Fibroblast of skin of scalp (primary cell): ENCODE measurements at places on chromosomes 12 and 14.

DNA sequence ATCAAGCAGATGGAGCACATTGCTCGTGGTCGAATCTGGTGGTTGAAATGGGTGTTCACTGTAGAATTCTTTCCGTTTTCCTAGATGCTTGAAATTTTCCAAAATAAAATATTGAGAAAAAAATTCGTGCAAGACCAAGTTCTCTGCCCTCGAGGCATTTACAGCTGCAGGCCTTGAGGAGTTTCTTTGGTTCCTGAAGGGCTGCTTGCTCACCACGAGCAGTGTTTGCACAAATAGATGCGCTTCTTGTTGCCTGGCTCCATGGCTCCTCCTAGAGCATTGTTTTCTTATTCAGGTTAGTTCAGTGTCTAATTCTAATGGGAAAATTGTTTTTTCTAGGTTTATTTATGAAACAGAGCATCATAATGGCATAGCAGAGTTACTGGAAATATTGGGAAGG is 74.5 kb upstream of the DYNC1H1 start:
- DNase-seq: no peak

DNA sequence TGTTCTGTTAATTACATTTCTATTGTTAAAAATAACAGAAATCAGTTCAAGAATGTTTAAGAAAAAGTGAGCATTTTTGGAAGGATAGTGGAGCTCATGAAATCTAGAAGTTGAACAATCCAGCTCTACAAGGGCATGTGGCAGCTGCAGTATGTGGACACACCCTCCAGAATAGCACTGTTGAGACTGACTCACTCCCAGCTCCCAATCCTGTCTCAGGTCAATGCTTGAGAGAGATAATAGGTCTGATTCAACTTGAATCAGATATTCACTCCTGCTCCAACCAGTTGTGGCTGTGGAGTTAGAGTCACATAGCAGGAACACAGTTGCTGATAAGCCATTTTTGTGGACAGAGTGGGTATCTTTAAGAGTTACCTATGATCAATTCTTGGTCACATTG is 113.0 kb upstream of the NTF3 start:
- DNase-seq: peak; percentile 66

- DNase-seq: no peak
Observed at GRCh38 chr14:61780125-61780524, 17.9 kb downstream of the SNAPC1 start.

DNA sequence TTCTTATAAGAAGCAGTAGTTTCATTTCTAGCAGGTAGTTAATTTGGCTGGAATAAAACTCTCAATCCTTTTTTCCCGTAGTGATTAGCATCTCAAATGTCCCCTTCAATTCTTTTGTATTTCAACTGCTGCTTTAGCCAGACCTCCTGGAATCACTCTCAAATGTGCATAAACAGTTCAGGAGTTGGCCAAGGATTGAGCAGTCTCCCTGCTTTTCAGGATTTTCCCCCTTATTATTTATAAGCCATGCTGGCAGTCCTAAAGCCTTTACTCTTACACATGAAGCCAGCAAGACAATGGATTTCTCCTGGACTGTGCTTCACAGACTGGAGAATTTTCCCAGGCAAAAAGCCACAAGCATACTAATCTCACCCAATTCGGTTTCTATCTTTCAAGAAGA is 950.1 kb downstream of the VRK1 start:
- no peak for DNase-seq

DNA sequence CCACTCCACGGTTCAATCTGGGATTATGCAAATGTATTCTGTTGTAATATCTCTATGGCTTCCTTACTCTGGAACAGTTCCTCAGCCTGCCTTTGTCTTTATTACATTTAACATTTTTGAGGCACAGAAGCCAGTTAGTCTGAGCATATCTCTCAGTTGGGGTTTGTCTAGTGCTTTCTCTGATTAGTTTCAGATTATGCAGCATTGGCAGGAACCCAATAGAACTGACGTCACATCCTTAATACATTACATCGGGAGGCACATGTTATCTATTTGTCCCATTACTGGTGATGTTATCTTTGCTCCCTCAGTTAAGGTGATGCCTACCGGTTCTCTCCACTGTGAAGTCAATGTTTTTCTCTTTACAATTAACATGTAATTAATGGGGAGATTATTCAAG is 62.4 kb downstream of the PPM1A start:
- DNase-seq: peak; percentile 60

DNA sequence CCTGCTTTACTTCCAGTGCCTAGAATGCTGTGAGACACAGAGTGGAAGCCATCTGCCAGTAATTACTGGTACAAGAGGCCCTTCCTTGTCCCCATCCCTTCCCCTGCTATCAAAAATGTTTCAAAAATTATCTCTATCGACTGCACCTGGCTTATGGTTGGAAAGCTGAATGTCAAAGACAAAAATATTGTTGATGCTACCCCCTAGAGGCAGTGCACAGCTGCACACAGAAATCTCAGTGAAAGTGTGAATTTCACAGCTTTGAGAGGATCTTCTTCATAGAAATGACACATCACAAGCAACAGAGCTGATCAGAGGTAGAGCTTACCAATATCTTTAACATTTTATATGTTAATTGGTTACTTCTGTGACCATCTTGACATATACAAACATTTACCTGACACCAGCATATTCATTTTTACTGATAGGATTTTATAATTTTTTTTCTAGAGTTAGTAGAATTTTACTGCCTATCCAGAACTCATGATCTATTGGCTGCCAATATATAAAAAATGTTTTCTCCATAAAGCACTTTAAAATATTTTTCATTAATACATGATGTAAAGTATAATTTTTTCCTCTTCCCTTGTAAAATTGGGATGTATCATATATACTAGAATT is 138.0 kb downstream of the AACS start:
- no peak for DNase-seq

GRCh38 chr12:12943586-12944260 is 8.2 kb downstream of the GPRC5D start:
- DNase-seq: peak; percentile 80

- peak; percentile 72 for DNase-seq
Observed at GRCh38 chr12:123271001-123271668, 521 bp downstream of the CDK2AP1 start.

GRCh38 chr12:113232840-113233585 is 11.7 kb downstream of the TPCN1 start:
- peak; percentile 78 for DNase-seq

DNA sequence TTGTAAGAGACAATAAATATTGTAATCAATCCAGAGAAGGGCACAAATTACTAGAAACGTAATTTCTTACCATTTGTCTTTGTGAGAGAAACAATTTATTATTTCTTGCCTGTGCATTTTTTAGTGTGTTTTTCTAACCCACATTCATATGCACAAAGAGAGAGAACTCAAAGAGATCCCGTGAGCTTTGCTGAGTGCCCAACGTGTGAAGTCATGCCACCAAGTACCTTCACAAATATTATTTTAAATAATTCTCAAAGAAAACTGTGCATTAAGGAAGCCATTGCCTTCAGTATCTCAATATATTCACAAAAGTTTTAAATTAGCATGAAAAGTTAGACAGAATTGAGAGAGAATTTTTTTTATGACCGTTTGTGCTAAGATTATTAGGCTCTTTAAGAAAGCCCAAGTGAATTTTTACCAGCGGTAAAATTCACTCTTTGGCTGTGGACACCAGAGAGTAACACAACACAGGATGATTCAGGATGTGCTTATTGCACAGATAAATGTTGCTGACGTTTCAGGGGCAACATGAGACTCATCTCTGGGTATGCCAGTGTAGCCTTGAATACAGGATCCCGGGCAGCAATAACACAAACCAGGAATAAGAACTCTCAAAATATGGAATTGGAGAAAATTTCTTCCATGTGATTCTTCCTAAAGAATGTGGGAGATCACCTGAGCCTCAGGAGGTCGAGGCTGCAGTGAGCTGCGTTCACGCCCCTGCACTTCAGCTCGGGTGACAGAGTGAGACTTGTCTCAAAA is 2.9 kb downstream of the ARHGDIB start:
- DNase-seq: no peak

DNA sequence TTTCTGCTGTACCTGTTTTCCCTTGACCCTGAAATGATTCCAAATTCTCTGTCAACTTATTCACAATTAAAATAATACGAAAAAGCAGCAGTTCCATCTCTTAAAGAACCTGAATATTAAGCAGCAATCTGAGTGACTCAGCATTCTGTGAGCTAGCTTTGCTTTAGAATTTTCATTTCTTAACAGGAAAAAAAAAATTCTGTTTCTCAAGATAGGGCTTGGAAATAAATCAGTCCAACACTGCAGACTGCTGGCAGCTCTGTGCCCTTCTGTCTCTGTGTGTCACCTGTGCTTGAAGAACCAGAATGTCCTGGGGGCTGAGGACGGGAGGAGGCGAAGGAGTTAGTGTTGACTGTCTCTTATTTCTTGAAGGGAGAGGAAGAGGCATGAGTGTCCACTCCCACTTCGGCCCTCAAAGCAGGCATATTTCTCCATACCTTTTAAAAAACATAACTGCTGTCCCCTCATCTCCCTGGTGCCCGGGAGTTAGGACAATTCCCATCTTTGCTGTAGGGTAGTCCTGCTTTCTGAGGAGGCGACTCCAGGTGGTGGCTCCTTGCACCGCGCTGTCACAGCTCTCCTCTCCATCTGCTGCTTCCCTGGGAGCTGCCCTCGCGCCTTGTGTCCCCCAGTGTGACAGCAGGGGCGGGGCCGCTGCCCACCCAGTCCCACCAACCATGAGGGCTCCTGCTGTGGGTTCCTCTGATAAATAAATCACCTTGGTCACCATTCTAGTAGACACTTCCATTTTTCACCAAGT is 203.1 kb downstream of the CALM1 start:
- no peak for DNase-seq

DNA sequence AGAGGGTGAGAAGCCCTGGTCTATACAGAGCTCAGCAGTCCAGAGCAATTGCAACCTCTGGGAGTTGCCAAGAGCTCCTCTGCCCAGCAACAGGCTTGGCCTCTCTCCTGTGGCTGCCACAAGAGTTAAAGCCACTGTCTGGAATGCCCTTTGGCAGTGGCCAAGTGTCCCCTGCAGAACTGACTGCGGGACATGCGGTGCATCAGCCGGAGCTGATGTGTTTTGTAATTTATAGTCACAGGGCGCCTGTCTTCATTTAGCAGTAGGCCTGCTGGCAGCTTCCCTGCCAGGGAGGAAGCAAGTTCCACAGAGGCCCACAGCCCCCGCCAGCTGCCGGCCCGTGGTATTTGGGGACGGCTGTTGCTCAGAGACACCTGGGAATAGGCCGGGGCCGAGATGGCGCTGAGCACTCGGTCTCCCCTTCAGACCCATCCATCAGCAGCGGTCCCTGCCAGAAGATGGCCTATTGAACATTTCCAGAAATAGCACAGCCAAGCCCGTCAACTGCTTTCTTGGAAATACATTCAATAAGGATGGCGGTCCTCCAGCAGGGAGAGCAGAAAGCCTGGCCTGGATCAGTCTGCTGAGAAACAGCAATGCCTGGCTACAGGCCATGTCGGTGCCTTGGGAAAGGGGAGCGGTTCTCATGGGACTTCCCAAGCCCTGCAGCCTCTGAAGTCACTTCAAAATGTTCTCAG is 217.4 kb downstream of the CRADD start:
- DNase-seq: peak; percentile 77

DNA sequence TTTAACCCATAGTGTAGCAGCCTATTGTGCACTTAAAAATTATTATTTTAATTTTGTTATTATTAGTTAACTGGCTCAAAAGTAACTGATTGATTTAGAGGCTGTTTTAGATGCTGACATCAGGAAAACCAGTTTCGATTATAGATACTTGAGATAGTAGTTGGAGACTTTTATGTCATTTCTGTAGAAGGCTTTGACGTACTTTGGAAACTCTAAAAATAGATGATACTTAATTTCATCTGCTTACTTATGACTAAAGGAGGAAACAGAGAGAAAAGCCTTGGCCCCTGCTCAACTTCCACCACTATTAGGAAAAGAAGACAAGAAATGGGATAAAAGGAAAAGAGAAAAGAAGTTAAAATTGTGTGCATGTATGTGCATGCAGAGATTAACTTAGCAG is 219.3 kb upstream of the HMGA2 start:
- no peak for DNase-seq

GRCh38 chr12:20403230-20403629 is 34.9 kb downstream of the PDE3A start:
- no peak for DNase-seq

GRCh38 chr12:132133952-132134652 is 10.0 kb downstream of the DDX51 start:
- no peak for DNase-seq

GRCh38 chr14:68668028-68668427 is 124.8 kb downstream of the ZFP36L1 start:
- DNase-seq: no peak

DNA sequence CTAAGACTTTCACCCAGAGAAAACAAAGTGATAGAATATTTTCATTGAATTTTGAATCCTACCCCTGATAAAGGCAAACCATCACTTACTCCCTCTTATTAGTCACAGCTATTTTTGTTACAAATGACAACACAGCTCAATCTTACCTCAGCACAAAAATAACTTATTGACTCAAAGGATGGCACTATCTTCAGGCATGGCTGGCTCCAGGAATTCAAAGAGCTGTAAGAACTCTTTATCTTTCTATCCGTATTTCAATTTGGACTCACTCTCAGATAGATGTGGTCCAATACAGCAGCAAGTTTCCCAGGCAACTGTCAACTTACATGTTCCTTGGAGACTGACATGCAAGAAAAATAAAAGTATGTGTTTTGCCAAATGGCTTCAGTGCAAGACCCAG is 709.4 kb upstream of the MDGA2 start:
- no peak for DNase-seq

- peak; percentile 45 for DNase-seq
Observed at GRCh38 chr12:100375038-100375735, 18.3 kb downstream of the SLC17A8 start.

DNA sequence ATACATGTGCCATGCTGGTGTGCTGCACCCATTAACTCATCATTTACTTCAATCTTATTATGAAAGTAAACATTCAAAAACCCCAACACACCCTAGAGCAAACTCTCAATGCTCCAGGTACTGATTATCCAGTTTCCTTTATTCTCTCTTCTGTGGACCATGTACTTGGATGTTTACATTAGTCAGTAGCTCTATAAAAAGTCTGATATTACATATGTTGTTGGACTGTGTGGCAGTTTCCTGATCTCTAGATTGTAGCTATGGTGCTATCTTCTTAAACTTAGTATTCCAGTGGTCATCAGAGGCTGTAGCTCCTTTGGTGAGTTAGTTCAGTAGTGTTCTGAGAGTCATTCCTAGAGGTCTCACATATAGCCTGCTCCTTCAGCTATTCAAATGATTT is 25.1 kb upstream of the ITGA5 start:
- DNase-seq: no peak
